ENCODE measurements at places on chromosomes 3 and 15.

DNA sequence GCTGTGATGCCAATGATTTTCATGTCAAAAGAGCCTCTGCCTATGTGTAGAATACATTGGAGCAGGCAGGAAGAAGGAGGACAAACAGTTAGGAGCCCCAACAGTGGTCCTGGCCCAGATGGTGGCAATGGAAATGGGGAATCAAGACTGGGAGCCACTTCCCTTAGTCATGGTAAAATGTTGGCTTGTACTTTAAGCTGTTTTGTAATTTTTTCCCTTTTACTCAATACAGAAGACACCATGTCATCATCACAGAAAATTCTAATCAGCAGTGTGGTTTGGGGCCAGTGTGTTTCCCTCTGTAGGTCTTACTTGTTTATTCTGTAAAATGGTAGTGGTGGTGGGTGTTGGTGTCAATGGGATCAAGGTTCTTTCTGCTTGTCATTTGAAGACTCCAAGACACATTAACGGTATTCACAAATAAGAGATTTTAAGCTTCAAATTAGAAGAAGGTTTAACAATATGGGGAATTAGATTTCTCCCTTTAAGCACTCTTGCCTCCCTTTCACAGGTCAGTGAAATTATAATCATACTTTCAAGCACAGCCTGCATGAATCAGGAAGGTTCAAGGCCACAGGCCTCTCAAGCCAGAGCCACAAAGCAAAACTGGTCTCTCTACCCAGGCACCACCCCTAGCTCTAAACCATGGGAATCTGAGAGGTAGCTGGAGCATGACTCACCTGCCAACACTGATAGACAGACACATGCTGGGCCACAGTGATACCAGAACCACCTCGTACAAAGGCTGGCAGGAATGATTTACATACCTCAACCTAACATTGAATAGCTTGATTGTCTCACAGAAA, 24.9 kb downstream of the SIAH2 start:
- no peak for DNase-seq

DNA sequence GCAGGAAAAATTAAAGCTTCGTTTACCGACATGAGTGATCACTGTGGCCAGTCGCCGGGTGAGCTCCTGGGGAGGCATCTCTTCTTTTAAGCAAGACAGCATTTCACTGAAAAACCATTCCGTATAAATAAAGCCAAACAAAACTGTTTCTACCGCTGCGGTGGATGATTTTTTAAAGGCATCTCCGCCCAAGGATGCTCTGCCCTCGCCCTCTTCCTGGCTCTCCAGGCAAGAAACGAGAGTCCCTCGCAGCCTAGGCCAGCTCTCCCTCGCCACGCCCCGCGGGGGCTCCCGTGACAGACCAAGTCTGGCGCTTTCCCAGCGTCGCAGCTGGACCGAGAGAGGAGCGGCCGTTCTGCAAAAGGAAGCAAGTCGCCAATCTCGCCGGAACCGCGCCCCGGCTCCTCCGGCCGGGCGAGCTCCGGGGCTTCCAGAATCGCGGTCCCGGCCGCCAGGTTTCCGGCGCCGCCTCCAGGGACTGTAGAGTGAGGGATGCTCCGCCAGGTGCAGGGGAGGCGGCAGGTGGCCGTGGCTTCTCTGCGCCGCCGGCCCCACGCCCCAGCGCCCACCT, 458 bp downstream of the MCF2L2 start:
- DNase-seq = no peak

DNA sequence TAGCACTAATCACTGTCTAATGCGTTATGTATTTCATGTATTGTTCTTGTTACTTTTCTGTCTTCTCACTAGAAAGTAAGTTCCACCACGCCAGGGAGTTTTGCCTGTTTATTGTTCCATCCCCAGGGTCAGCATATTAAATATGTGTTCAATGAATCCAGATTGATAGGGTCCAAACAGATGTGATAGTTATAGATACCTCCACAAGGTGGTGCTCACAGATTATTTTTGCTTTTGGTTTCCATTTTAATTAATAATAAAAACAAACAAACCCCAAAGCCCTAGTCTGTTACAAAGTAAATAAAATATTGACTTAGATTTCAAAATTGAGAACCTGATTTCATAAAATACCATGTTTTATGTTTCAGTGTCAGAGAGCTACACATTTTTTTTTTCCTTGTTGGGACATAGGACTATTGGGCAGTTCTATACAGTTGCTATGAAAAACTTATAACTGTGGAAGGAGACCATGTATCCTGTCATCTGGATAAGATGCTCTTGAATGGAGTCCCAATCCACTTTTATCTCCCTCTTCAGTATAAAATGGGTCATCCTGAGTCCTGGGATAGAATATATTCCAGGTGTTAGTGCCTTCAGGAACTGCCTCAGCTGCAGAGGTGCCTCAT, 12.4 kb downstream of the OTOL1 start:
- DNase-seq = no peak

DNA sequence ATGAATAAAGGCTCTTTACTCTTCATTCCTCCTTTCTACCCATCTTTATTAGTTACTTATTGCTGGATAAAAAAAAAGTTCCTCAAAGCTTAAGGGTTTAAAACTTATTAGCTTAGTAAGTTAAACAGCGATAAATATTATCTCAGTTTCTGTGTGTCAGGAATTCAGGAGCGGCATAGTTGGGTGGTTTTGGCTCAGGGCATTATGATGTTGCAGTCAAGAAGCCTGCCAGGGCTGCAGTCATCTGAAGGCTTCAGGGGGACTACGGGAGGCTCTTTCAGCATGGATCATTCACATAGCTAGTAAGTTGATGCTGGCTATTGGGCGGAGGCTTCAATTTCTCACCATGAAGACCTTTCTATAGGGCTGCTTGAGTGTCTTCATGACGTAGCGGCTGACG, 1.9 kb upstream of the DLG1 start:
- DNase-seq = no peak

DNA sequence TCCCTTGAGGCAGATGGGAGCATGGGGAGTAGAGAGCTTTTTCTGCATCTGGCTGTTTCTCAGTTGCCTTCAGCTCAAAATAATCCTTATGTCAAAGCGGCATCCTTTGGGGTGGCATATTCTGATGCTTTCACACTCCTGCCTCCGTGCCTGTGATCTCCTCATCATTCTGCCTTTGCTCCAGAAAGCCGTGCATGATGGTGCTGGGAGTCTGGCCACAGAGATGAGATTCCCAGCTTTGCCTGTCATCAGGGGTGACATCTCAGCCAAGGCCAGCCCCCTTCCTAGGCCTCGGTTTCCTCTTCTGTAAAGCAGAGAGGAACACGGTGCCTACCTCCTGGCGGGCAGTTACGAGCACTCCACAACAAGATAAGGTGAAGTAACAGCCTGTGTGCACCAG, 96.3 kb upstream of the ALDH1A3 start:
- DNase-seq = no peak

DNA sequence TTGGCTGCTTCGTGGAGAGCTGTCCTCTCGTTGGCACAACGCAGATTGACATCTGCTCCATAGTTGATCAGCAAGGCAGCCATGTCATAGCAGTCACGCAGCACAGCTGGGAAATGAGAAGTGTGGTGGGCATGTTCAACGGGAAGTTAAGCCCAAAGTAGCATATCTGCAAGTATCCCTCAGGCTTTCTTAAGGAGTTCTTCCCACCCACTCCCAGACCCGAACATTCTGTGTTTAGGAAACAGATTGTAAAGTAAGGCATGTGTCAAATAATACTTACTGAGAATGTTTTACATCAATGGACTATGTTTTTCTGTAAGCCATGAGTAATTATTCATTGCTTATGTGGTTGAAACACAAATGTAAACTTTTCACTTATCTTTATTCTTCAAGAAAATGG, 9.2 kb downstream of the ASB14 start:
- DNase-seq = no peak

DNA sequence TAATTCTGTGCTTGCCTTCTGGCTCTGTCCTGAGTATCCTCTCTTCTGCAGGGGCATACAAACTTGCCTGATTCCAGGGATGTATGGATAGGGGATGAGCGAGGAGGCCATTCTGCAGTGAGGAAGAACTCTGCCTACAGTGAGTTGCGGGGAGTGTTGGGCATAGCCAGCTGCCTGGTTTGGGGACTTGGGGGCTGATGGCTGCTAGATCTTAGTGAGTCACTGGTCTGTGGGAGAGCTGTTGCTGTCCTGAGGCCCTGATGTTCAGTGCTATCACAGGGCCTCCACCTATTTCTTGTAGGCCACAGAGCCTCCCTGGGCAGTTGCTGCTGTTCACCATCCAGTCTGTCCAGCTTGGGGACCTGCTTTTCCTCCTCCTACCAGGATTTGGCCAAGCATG, 20.3 kb downstream of the CDAN1 start:
- no peak for DNase-seq

- no peak for DNase-seq
Measured at GRCh38 chr15:101542306-101543025, 53.0 kb upstream of the PCSK6 start.

GRCh38 chr15:68739390-68740080, 81.2 kb downstream of the ANP32A start:
- no peak for DNase-seq

DNA sequence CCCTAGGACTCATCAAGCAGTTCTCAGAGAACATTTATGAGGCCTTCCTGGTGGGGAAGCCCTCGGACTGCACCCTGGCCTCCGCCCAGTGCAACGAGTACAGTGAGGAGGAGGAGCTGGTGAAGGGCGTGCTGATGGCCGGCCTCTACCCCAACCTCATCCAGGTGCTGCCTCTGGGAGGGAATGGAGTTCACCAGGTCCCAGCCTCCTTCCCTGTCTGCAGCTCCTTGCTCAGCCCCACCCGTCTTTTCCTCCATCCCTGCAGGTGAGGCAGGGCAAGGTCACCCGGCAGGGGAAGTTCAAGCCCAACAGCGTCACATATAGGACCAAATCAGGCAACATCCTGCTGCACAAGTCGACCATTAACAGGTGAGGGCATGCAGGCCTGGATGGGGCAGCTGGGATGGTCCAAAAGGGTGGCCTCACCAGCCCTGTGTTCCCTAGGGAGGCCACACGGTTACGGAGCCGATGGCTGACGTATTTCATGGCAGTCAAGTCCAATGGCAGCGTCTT, 46.3 kb downstream of the DHX30 start:
- no peak for DNase-seq

GRCh38 chr3:64798316-64798715, 110.5 kb upstream of the ADAMTS9 start:
- no peak for DNase-seq

GRCh38 chr15:31326875-31327668, 437 bp downstream of the KLF13 start:
- DNase-seq = no peak

DNA sequence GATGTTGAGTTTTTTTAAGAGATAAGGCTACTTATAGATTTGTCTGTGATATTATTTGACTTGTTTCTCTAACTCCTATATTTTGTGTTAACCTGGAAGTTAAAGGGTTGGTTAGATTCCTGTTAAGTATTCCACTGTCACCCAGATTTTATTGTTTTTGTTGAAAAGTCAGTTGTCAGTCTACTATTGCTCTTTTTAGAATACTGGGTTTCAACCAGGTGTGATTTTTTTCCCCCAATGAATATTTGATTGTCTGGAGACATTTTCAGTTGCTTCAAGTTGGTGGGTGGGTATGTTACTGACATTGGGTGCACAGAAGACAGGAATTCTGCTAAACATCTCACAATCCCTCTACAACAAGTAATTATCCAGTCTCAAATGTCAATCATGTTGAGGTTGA, 43.8 kb upstream of the GPR149 start:
- no peak for DNase-seq

DNA sequence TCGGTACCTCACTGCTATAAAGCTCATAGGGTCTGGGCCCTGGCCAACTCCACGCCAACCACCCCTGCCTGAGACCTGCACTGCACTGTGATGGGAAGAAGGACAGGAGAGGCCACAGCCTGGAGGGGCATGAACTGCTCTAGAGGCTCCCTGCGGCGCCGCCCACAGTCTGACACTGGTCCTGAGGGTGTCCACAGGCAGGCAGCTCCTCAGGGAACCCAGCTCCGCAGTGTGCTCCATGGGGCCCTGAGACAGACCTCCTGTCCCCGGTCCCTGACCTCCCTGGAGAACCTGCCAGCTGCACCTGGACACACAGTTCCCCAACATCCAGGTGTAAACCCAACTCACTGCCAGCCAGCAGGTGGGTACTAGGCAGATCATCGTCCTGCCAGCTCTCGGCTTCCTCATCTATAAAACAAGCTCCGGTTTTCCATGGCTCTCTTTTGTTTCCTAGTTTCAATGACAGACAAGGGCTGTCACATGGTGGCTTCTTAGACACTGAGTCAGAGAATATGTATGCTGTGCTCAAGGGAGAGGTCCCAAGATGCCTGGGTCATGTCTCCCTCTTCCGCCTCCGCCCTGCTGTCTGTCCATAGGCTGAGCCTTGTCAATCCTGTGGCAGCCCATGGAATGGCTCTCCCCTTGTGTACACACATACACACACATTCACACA, 5.1 kb upstream of the HAPLN3 start:
- no peak for DNase-seq

GRCh38 chr3:113034011-113034410, 43.2 kb downstream of the GTPBP8 start:
- no peak for DNase-seq

- no peak for DNase-seq
Measured at GRCh38 chr3:32757618-32758374, 60.0 kb upstream of the TRIM71 start.

DNA sequence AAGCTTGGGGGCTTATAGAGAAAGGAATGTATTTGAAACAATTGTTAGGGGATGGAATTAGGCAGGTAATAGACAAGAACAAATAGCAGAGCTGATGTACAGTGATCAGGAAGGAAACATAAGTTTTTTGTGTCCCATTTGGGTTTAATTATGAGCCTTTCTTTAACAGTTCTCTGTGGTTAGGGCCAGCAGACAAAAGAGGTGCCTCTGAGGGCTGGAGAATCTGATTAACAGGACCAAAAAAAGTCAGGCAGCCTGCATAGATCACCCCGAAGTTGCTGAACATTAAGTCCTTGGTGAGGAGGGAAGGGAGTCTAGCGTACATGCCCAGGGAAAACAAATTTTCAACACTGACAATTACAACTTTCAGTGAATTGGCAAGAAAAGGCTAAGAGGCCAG, 88.6 kb upstream of the SPRED1 start:
- DNase-seq = no peak

GRCh38 chr3:8727605-8728512, 5.7 kb upstream of the CAV3 start:
- no peak for DNase-seq

DNA sequence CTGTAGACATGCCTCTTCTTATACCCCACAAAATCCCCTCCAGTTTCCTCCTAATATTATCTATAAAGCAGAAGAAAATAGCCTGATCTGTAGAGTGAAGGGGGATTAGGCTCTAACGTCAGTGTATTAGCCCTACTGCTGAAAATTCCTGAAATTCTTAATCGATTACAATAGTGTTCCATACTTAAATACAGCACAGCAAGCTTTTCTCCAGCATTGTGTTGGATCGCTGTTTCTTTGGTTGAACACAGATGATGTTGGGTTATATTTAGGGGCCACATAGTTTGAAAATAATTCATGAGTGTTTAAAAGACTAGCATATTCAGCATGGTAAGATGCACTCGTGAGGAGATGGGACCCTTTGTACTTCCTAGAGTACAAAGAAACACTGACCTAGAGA, 52.5 kb downstream of the PIAS1 start:
- DNase-seq = no peak

- DNase-seq = no peak
Measured at GRCh38 chr3:46438831-46439230, 25.9 kb downstream of the LTF start.

All from Panc1 (cell line).